Mucosa of gallbladder (tissue), 1 donor: ENCODE measurements at places on chromosomes 4 and X.

DNA sequence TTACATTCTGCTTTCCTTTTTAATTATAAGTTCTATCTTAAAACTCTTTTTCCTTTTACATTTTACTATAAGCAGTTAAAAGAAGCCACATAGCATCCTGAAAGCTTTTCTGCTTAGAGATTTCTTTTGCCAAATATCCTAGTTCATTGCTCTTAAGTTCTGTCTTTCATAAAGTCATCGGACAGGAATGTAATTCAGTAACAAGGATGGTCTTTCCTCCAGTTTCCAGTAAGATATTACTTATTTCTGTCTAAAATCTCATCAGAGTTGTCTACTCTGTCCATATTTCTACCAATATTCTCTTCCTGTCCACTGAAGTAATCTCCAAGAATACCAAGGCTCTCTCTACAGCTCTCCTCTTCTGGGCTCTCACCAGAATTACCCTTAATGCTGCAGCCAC lies 37.5 kb upstream of the ADH1C start:
- DNase-seq = no peak

DNA sequence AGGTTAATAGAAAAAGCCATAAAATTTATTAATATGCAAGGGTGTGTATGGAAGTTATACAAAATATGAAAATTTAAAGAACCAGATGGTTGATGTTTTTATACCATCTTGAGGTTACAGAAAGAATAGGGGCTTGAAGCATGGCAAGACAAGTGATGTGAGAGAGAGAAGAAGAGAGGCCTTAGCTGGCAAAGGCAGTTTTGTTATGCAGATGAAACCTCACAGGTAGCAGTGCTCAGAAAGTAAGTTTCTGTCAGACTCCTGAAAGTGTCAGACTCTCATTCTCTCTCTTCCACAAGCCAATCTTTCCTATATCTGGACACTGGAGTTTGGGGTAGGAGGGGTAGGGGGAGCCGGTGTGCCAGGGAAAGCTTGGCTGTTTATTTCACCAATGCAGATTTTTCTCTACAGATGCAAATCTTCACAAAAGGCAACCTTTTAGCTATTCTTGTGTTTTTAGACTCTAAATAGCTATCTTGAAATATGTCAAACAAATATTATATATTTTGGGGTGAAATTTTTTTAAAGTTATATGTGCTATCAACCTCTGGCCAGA lies 124.5 kb downstream of the CFAP299 start:
- no peak for DNase-seq

- no peak for DNase-seq
Observed at GRCh38 chrX:20420058-20420457, 153.3 kb upstream of the RPS6KA3 start.

DNA sequence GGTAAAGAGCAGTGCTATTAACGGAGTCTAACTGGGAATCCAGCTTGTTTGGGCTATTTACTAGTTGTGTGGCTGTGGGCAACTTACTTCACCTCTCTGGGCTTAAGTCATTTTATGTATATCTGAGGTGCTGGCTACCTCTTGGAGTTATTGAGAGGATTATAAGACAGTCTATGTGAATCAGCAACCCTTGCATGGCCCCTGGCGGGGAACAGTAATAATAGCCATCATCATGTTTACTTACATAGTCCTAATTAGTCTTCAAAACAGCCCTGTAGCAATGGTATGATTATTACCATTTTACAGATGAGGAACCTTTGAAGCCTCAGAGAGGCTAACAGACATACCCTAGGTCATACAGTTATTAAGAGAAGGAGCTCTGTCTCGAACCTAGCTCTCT lies 1.5 kb downstream of the HPRT1 start:
- DNase-seq = no peak
